NCI-H1048 (cell line): ENCODE measurements at places on chromosomes 1 and 21.

- DNase-seq = no peak
Measured at GRCh38 chr1:25799935-25800702, at the start of gene SELENON. Gene SELENON, plus strand, starts transcription at chr1:25800193. Its CDS starts 38 bp downstream, at chr1:25800231.

DNA sequence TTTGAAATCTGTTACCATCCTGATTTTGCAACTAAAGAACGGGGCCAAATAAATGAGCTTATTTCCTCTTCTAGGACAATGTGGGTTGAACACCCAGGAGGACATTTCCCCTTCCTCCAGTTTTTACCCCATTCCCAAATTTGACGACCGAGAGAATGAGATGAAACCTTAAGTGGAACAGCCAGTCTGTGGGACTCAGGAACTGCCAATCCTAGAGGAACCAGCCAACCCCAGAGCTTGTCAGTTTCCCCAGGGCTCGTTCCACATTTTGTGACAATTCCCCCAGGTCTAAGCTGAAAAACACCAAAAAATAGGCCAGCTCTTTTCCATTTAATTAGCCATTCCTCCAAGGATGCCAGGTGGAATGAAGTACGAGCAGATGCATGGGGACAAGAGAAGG is 21.3 kb upstream of the MAPKAPK2 start:
- DNase-seq = no peak

DNA sequence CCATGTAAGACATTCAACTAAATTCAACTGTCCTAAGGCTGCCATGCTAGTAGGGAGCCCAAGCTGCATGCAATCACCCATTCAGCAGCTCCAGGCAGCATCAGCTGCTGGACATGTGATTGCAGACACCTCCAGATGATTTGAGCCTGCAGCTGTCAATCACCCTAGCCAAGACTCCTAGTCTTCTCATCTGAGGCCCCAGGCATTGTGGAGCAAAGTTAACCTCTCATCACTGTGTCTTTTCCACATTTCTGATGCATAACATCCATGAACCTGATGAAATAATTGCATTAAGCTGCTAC is 5.6 kb upstream of the CDC42BPA start:
- DNase-seq = no peak

DNA sequence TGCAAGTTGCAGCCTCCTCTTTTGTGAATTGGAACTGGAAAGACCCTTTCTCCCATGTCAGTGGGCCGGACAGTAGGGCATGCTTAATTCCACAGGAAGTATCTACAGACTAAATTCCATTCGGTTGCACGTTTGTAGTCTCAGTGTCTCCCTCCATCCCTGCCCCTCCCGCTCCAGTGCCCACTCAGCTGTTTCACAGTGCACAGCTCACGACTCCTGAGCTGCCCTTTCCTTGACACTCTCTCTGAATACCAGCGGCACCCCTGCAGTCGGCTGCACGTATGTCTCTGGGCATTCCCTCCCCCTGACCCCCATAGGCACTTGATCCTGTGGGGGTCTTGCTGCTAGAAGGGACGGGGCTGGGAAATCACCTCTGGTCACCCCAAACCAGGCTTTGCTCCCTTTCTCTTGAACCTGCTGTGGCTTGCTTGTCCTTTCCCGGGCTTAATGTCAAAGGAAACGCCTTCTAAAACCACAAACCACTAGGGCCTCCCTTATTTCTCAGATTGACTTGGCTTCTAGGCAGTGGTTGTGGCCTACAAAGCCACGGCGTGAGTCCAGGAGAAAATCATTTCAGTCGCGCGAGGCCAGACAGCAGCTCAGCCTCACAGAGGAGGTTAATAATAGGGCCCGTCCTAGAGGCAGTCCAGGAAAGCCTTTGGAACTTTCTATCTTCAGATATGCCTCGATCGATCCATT is 365.3 kb upstream of the PROX1 start:
- DNase-seq = no peak

GRCh38 chr21:38929142-38929541 is 123.4 kb downstream of the ETS2 start:
- DNase-seq = no peak

DNA sequence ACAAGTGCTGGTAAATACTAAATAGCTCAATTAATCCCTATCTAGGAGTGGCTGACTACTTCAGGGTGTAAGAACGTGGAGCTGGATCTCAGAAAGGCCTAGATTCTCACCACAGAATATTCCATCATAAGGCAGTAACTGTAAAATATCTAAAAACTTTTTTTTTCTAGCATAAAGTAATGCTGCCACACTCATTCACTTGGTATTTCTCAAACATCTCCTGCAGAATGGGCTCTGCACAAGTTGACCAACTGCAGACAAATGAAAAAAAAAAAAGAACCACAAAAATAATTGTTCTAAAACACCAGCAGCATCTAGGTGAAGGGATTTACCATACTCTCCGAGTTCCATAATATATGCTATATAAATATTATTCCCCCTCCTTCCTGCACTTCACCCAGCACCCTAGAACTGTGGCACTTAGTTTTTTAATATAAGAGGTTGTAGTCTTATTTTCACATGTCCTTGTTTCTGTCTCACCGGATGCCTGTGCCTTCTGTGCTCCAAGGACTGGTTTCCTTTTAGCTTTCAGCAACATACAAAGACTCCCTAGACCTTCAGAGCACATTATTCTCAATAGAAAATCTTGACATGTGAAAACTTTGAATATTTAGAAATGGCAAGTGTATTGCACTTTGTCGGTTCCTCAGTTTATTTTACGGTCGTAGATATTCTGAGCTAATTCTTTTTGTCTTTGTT is 8.9 kb downstream of the VSIG8 start:
- DNase-seq = no peak

- no peak for DNase-seq
Measured at GRCh38 chr1:56859287-56859686, 4.7 kb downstream of the C8A start.

DNA sequence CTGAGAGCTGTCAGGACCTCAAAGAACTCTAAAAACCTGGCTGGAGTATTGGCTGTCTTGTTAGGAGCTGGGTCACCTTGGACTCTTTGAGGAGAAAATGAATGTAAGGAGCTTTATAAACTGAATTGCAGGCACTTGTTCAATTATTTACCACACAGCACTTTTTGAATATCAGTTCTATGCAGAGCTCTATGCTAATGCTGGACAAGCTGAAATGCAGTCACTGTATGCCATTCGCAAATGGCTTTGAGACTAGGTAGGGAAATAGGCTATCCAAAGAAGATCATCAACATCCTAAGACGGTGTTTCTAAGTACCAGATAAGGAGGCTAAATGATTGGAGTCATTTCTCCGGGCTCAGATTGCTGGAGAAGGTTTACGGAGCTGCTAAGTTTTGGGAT is 333.5 kb downstream of the SIPA1L2 start:
- DNase-seq = no peak

GRCh38 chr1:12532405-12533315 is 85.3 kb downstream of the DHRS3 start:
- DNase-seq = no peak

DNA sequence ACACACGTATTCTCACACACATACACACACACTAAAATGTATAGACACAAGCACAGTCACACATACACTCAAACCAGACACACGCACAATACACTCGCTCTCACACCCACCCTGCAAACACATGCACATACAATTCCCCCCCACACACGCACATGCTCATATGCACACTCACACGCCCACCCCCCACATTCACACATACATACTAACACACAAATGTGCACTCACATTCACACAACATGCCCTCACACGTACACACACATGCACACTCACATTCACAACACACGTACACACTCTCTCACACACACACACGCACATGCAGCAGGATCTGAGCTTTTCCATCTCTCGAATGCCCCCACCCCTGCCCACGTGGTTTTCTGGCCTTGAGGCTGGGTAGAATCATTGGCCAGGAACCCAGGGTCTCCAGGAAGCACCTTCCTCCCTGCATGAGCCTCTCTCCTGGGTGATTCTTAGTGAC is 589.7 kb downstream of the PTPRU start:
- no peak for DNase-seq

DNA sequence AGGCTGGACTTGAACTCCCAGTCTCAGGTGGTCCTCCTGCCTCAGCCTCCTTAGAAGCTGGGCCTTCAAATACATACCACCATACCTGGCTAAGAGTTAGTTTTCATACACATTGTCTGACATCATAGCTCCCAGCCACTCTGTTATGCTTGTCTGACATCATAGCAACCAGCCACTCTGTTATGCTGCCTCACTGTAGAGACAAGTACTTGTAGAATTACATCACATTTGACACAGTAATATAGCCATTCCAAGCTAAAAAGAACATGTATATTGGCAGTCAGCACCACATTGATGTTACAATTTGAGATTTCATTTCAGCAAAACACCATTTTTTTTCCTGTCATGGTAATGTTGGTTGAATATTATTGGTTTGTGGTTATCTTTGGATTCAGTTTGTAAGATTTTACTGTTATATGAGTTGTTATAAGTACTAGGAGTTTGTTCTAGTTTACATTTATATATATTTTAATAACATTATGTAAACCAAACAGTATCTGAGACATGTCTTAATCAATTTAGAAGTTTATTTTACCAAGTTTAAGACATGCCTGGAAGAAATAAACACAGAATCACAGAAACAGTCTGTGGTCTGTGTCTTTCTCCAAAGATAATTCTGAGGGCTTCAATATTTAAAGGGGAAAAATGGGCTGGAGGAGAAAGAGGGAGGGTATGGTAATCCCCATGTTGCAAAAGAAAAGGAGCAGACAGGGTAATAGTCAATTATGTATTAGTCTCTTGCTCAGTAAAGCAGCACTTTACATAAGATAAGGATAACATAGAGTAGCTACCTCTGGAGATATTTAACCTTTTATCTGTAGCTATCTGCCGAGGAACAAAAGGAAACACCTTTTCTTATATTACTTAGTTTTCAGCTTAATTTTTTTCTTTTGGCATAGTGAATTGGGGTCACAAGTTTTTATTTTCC is 43.0 kb downstream of the XPR1 start:
- no peak for DNase-seq

DNA sequence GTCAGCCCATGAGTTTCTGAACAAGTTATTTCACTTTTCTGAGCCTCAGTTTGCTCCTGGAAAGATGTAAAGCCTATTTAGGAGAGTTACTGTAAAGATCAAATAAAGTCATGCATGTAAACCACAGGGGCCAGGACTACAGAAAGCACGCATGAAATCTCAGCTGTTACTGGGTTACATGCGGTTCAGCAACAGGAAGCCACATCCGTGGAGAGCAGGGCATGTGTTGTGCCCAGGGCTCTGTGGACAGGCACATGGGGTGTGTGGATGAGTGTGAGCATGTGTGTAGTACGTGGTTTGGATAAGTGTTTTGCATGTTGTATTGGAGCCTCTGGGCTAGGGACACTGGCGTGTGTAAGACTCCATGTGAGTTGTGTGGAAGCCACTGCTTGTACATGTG is 2.2 kb upstream of the EPHA2 start:
- no peak for DNase-seq

DNA sequence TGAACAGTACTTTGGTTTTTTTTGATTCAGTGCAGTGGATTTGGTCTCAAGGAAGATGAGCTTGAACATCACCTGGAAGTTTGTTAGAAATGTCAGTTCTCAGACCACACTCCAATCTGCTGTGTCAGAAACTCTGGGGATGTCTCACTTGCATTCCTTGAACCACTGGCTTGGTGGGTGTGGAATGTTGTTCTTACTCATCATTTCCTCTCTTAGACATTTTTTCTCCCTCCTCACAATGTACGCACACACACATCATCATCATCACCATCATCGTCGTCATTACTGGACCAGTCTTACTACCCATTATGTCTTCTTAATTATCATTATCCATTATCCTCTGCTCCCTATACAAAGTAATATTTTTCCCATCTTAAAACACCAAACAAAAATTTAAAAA is 91.9 kb upstream of the KCNK2 start:
- no peak for DNase-seq

GRCh38 chr1:168504064-168504837 is 39.5 kb downstream of the XCL2 start:
- no peak for DNase-seq

DNA sequence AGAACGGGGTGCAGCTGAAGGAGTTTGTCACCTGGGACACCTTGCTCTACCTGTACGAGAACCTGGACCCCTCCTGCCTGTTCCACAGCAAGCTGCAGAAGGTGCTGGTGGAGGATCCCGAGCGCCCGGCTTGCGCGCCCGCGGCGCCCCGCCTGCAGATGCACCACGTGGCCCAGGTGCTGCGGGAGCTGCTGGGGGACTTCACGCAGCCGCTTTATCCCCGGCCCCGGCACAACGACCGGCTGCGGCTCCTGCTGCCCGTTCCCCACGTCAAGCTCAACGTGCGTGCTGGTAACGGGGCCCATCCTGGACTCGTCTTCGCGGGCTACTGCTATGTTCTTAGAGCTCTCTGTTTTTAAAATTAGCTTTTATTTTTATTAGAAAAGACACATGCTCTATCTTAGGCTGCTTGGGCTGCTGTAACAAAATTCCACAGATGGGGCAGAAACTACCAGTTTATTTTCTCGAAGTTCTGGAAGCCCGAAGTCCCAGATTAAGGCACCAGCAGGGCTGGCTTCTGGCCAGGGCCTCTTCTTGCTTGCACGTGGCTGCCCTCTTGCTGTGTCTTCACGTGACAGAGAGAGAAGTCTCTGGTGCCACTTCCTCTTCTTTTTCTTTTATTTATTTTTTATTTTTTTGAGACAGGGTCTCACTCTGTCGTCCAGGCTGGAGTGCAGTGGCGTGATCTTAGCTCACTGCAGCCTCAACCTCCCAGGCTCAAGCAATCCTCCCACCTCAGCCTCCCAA is 38.1 kb downstream of the TRPM2 start:
- no peak for DNase-seq

DNA sequence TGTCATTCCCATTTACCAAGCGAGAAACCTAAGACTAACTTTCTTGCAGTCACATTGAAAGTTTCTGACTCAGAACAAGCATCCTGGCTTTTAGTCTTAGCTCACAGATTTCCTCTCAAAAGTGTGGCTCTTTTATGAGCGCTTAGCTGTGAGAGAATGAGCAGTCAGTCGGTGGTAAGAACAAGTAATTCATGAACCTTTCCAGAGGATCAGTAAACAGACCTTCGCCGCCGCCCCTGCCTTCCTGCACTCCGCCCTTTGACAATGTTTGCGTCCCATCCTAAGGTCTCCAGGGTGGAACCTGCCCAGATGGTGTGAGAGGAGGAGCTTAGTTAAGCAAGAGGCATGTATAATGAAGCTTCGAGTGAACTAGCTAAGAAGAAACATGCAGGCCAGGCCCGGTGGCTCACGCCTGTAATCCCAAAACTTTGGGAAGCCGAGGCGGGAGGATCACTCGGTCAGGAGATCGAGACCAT is 142.4 kb downstream of the GLUL start:
- no peak for DNase-seq

DNA sequence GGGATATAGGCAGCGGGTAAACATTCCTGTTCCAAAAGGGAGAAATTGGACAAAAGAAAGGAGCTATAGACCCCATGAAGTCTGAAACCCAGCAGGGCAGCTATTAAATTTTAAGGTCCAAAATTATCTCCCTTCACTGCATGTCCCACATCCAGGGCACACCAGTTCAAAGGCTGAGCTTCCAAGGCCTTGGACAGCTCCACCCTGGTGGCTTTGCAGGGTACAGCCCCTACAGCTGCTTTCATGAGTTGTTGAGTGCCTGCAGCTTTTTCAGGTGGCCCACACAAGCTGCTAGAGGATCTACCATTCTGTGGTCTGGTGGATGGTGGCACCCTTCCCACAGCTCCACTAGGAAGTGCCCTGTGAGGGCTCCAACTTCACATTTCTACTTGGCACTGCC is 662.5 kb upstream of the PKN2 start:
- DNase-seq = no peak

GRCh38 chr1:200095057-200095577 is 67.6 kb downstream of the NR5A2 start:
- no peak for DNase-seq

- no peak for DNase-seq
Measured at GRCh38 chr1:227234998-227235405, 83.3 kb downstream of the CDC42BPA start.
